Hindlimb muscle (tissue), 1 donor: ENCODE measurements at places on chromosomes 3 and 15. TPM values are rescaled to one million over a fixed set of nuclear protein-coding genes. Genes with fewer than 3 reads are reported as not detected.

DNA sequence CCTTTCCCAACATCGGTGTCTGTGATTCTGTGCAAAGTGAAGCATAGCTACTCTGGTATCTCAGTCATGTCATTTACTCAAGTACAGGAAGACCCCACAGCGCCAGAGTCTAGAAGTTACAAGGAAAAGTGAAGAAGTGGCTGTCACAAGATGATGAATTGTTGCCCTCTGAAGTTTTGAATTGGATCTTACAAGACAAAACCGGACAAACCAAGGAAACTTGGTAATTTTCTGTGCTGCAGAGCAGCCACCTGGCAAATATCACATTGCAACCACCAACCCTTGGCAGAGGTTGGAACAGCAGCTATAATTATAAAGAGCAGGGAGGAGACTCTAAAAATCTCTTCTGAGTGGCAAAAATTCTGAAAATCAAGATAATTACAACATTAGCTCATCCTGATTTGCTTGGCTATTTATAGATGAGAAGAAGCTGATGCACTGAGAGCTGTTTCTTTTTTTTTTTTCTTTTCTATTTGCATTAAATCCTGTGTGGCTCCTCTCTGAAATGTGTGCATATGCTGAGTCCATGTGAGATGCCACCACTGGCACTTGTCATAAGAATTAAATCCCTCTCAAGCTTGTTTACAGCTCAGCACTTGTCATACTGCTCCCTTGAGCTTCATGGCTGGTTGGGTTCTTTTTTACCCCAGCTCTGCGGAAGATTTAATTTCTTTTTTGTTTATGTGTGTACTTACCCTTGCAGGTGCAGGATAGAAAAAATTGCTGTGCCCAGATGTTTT is 68.0 kb upstream of the MNS1 start:
- no peak for DNase-seq

GRCh38 chr15:96349034-96349856 is 18.7 kb downstream of the NR2F2 start:
- no peak for DNase-seq

DNA sequence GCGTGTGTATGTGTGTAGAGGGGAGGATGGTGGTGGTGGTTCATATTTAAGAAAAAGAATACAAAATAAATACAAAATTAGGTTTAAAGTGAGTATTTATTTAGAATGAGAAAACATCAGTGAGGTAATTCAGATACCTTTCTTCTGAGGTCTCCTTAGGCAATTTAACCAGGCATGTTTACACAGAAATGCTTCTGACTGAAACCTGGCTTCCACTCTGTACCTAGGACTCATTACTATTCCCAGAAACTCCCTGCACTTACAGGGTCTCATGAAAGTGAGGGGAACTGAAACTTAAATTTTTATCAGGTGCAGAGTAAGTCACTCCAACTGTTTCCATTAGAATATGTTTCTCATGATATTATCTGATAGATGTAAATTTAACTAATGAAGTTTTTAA is 10.3 kb upstream of the DIPK2A start:
- DNase-seq, result no peak

GRCh38 chr3:172174513-172175253 is 135.3 kb downstream of the FNDC3B start:
- no peak for DNase-seq

DNA sequence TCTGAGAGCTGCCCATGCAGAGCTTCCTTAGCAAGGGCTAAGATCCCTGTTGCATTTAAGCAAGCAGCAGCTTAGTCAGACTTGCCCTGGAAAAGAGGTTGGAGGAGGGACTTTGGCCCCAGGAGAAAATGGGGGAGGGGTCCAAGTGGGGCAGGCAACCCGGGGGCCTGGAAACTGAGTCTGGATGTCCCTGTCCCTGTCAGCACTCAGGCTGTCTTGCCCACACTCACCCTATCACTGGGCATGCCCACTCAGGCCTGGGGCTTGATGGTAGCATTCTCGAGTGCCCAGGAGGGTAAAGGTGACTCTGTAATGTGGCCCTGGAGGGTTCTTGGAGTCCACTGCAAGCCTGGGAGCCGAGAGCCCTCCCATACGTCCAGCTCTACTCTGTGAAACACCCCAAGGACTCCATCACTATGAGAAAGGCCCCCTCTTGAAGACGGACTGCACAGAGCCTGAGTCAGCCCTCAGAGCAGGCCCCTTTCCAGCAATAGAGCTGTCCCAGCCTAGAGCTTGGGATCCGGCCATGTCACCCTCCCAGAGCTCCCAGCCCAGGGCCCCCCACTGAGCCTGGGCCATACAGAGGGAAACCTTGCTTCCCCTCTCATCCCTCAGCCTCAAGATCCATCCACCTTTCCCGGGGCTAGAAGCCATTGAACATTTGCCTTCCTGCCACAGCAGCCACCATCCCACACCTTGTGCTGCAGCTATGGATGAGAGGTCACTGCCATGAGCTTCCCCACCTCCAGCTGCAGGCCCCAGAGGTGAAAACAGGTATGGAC is 13.4 kb downstream of the MYL3 start:
- no peak for DNase-seq

- no peak for DNase-seq
Observed at GRCh38 chr15:38680775-38681174, 116.2 kb upstream of the RASGRP1 start.

GRCh38 chr3:172751175-172751704 is 714 bp downstream of the ECT2 start:
- no peak for DNase-seq

GRCh38 chr15:57506422-57506821 is 85.3 kb upstream of the MYZAP start:
- DNase-seq, result no peak

- DNase-seq, result no peak
Observed at GRCh38 chr15:99480016-99480810, 85.6 kb upstream of the MEF2A start.

DNA sequence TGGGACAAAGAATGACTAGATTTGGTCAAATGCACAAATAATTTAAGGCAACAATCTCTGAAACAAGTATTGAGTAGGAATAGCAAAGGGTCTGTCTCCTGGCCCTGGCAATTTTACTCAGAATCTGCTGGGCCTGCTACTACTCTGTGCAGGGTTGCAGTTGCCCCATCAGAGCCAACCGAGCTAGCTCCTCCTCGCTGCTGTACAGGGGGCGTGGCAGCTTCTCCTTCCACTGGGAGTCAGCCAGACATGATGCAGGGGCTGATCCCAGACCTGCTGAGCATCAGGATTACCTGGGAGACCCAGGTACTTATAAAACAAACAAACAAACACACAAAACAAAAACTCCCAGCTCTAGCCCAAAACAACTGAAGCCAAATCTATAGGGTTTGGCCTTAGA is 30.5 kb upstream of the PXYLP1 start:
- no peak for DNase-seq

DNA sequence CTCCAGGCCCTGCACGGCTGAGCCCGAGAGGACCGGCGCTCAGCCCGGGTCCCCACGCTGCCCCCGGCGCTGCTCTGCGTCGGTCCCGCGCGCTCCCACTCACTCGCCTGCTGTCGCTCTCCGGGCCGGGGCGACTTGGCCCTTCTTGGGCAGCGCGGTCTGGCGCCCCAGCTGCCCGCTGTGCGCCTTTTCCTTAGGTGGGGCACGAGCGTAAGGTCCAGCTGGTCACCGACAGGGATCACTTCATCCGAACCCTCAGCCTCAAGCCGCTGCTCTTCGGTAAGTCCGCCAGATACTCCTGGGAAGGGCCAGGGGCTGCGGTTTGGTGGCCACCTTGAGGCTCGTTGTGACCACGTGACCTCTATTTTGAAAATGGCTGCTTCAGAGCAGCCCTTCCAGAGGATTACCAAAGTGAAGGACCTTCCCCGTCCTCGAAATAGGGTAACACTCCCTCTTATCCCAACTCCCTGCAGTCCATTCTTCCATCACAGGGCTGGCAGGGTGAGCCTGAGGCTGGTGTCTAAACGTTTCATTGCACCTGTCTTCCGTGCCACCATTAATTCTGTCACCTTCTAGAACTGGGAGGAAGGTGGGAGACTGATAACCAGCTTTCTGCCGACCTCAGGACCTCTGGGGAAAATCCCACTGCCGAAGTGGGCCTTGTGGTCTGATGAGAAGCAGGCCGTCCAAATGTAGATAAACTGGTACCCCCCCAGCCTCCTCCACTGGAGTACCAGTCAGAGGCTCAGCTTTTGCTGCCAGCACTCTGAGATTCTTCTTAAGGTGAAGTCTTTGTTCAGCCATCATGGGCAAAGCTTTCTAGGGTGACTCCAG is 812 bp downstream of the P4HTM start:
- DNase-seq, result no peak

Gene RBP2
- polyA plus RNA-seq, result not detected

Gene SLCO2A1
- polyA plus RNA-seq, result 1.4 TPM

Gene MKRN3
- polyA plus RNA-seq, result 2.4 TPM

Gene CDHR4
- polyA plus RNA-seq, result not detected

Gene EAF2
- 8.4 TPM for polyA plus RNA-seq
